ENCODE measurements at places on chromosomes 7 and 10.

DNA sequence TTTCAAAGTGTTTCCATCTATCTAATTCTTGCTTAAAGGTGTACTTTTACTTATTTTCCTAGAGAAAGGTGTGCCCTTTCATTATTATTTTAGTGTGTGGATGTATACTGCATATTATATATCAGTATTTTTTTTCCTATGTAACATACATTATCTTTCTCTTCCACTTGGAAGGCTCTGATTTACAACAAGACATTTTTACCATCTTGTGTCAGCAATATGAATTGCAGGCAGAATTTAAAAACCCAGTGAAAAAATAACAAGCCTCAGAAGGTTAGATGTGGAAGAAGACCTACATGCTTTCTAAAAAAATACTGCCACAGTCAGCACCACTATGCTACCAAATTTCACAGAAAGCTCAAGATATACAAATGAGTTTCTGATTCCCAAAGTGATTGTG lies 327.7 kb upstream of the STEAP1 start:
- no peak for DNase-seq

- DNase-seq = no peak
Measured at GRCh38 chr10:46272863-46273415, 13.9 kb upstream of the ANTXRL start.

GRCh38 chr10:34716958-34717357 lies 98.1 kb downstream of the PARD3 start:
- no peak for DNase-seq

DNA sequence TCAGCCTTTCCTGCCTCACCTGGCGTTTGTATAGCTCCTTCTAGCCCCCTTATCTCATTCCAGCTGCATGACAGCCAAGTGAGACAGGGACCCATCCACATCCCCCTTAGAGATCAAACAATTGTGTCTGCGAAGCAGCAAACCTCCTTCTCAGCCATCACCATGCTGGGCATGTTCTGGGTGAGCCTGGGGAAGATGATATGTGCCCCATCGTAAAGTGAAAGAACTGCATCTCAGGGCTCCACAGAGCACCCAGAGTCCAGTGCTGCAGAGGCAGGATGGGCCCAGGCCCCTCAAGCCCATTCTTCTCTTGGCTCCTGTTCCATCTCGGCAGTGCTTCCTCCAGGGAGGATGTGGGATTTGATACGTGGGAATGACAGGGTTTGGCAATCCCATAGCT lies 43.2 kb downstream of the FIGNL1 start:
- DNase-seq = no peak

GRCh38 chr7:8177109-8177933 lies 84.6 kb downstream of the ICA1 start:
- DNase-seq = no peak

- DNase-seq = no peak
Measured at GRCh38 chr10:58734664-58735063, 222.0 kb downstream of the BICC1 start.

DNA sequence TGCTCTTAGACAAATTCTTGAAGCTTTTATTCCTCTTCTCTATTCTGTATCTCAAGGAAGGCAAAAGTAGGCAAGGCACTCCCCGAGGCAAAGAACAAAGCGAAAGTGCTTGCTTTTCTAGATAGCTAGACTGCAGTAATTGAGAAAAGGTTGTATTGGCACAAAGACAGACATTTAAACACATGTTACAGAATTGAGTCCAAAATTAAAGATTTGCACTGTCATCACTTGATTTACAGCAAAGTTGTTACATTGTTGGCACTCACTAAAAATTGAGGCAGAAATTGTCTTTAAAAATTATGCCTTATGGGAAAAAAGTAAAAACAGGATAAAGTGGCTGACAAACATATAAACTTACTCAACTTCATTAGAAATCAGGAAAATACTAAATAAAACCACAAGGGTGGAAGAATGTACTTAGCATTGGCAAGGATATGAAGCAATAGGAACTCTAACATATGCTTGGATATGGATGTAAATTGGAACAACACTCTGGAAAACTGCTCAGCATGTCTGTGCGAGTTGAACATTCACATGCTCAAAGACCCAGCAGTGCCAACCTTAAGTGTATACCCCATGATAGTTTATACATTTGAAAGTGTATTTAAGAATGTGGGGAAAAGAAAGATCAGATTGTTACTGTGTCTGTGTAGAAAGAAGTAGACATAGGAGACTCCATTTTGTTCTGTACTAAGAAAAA lies 491.3 kb downstream of the GLRX3 start:
- DNase-seq = no peak

- DNase-seq = no peak
Measured at GRCh38 chr10:16483241-16483917, 38.3 kb downstream of the C1QL3 start.

- DNase-seq = no peak
Measured at GRCh38 chr7:94406696-94407095, 12.0 kb downstream of the COL1A2 start.

- no peak for DNase-seq
Measured at GRCh38 chr10:98212196-98212595, 55.8 kb downstream of the LOXL4 start.

DNA sequence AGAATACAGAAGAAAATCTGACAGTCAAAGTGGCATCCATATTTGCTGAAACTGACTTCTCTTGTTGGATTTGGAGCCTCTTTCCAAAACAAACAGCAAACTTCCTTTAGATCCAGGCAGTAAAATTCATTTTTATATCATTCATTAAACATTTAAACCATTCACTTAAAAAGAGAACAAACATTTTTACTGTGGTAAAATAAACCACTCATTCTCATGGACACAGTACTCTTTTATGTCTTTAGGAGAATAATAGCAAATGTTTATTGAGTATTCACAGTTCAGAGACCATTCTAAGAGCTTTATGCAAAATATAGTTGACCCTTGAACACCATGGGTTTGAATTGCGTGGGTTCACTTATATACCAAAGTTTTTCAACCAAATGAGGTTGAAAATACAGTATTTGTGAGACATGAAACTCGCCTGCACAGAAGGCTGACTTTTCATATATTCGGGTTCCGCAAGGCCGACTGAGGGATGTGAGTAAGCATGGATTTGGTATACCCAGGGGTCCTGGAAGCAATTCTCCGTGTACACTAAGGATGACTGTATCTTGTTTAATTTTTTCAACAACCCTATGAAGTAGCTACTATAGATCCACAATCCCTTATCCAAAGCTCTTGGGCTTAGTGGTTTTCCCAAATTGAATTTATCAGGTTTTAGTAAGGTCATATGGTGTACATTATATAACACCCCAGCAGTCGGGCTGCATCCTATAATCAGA lies 49.1 kb downstream of the ATXN7L1 start:
- DNase-seq = no peak

DNA sequence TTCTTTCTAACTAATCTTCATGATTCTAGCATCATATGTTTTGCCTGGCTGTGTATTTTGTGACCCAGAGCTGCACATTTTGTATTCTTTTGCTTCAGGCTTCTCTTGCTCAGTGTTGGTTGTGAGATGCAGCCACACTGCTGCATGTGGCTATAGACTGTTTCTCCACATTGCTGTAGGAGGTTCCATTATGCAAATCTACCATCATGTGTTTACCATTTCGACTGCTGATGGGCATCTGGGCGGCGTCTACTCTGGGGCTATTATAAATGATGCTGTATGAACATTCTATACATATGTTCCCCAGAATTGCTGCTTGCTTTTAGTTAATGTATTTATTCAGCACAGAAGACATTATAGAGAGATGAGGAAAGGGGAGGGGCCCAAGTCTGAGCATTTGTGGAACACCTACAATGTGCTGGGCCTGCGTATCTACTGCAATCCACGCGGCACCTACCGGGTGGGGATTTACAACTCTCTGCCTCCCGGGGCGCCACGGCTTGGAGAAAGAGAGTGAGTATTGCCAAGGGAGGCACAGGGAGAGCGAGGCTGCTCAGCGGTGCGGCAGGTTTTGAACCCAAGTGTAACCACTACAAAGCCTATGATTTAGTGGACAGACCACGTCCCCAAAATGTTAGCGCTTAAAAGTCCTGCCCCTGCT lies 172.5 kb downstream of the PRKAG2 start:
- no peak for DNase-seq

DNA sequence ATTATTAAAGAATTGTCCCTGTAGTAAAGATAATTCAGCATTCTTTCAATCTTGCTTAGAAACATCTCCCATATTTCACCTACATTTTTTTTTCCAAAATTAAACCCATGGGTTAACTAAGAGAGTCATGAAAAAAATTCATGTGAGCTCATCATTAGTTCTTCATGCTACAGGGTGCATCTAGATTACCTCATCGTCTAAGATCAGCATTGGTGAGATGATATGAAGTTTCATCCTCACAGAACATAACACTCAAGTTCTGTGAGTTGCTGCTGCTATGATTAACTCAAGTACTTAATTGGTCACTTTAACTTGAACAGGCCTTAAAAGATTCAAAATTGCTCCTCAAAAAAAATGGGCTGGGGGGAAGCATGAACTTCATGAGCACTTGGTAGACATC lies 50.0 kb downstream of the RAB11FIP2 start:
- DNase-seq = no peak

- DNase-seq = peak; percentile 34
Measured at GRCh38 chr7:114026486-114027089, 107.8 kb upstream of the PPP1R3A start.

- no peak for DNase-seq
Measured at GRCh38 chr10:60073781-60074656, 167.7 kb upstream of the CCDC6 start.

GRCh38 chr10:91073286-91073979 lies 147.0 kb upstream of the PCGF5 start:
- no peak for DNase-seq

- no peak for DNase-seq
Measured at GRCh38 chr10:61775111-61775510, 112.4 kb downstream of the CABCOCO1 start.

DNA sequence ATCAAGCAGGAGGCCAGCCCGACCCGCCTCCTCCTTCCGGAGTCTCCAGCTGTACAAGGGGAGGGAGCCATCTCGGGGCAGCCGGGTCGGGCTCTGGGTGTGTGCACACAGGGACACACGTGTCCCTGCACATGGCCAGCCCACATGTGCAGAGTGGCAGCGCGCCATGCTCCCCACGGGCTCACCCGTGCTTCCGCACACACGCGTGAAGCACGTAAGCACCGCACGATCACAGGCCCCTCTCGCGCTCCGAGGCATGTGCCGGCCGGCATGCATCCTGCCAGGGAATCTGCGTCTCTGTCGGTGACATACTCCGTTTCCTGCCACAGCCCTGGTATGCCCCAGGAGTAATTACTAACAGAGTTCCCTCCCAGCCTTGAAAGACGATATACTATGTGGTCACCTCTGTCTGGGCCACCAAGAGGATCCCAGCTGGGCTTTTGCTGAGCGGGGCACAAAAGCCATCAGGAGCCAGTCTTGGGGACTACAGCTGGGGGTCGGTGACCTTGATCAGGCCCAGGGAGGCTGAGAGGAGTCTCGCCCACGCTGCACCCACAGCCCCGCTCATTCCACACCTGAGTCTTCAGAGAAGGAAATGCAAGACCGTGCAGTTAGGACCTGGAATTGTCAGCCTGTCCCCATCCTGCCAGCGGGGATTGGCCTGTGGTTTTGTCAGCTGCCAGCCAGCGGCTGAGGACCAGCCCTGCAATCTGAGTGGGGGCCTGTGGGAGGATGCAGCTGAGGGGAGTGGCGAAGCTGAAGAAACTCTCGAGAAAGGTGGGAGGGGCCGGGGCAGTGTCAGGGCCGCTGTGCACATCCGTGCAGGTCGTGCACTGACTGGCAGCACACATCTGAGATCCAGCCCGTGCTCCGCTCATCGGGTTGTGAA lies 11.0 kb upstream of the LFNG start:
- no peak for DNase-seq

GRCh38 chr10:73597346-73597745 lies 6.2 kb upstream of the USP54 start:
- DNase-seq = no peak

- DNase-seq = peak; percentile 36
Measured at GRCh38 chr7:105691680-105692564, 110.6 kb upstream of the EFCAB10 start.

- DNase-seq = no peak
Measured at GRCh38 chr10:24318517-24318916, 109.6 kb downstream of the KIAA1217 start.

GRCh38 chr7:107641676-107642075 lies 19.0 kb upstream of the SLC26A4 start:
- no peak for DNase-seq

DNA sequence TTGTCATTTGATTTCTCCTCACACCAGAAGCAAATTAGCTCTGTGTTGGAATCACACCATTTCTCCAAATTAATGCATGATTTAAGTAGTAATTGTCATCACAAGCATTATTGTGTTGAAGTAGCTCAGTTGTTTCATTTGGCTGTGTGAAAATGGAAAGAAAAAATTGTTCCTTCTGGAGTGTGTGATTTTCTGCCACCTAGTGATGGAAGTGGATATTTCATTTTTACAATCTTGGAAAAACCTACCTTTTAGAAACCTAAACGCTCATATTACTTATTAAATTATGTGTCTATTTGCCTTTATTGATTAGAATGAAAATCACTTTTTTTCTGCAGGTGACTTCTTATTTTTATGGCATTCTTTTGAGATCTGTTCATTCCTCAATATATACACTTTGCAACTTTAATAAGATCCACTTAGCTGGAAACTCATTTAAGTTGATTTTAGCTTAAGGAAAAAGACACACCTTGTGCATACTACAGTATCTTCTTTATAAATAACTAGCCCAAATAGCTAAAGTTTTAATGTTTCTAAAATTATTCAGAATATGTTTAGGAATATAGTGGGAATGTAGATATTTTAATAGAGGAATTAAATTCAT lies 50.0 kb downstream of the SRI start:
- DNase-seq = no peak

GRCh38 chr10:89314676-89315075 lies 12.8 kb downstream of the IFIT2 start:
- DNase-seq = no peak

GRCh38 chr7:164882-165660 lies 27.3 kb upstream of the FAM20C start:
- DNase-seq = no peak

DNA sequence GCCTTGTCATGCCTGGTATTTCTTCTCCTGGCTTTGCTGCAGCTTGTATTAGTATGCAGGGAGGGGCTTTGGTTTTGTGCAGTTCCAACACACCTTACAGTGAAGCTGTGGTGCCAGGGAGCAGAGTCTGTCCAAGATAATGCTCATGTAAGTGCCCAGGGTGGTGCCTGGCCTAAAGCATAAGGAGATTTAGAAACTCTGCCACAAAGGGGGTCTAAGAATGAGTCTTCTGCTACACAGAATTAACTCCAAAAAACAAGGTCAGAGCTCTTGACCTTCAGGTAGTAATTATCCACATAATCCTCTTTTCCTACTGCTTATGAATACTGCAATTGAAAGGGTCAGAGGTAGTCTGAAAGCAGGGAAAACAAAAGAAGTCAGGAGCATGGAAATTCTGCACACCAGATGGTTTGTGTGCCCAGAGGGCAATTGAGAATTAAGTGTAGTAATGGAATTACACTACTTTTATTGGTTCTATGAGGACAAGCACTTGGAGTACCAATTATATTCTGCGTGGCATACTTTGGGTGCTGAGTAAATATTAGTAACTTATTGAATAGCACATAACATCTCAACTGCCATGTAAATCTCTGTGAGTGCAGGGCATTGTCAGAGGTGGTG lies 121.5 kb downstream of the KAT6B start:
- DNase-seq = no peak
